Activated naive CD4-positive, alpha-beta T cell treated with anti-CD3 and anti-CD28 coated beads, Interleukin-2, amount 50 U/mL, for 72 hours (primary cell): ENCODE measurements at places on chromosomes 16 and 17.

GRCh38 chr16:85300406-85300968 lies 188.2 kb upstream of the CIBAR2 start:
- no peak for DNase-seq

DNA sequence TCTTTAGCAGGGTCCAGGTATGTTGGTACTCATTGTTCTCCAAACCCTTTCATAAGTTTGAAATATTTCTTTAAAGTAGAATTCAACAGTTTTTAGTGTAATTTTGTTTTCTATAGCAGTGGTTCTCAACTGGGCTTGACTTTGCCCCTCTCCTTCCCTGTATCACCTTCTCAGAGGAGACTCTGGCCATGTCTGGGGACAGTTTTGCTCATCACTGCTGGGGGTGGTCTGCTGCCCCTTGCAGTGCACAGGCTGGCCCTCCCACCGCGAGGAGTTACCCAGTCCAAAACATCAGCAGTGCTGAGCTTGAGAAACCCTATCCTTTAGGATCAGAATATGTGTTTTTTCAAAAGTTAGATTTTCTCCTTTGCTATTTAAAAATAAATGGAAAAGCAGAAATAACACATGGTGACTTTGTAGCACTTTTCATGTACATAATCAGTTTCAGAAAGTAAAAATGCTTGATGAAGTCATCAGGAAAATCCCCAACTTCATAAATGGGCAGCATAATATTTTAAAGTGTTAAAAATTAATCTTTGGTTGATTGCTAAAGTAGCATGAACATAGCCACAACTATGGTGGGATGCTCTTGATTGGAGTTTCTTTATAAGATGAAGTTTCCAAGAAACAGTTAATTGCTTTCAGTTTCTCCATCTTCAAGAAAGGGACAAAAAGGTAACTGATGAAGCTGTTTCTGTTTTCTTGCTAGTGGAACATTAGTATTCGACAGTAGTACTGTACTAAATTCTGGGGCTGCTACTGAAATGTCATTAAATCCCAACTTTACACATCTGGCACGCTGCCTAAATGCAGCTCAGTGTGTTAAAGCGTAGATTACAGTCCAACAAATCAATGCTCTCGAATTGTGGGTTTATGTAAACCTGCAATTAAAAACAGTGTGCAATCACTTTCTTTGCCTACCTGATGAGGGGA lies 70.3 kb downstream of the NETO2 start:
- DNase-seq = no peak

DNA sequence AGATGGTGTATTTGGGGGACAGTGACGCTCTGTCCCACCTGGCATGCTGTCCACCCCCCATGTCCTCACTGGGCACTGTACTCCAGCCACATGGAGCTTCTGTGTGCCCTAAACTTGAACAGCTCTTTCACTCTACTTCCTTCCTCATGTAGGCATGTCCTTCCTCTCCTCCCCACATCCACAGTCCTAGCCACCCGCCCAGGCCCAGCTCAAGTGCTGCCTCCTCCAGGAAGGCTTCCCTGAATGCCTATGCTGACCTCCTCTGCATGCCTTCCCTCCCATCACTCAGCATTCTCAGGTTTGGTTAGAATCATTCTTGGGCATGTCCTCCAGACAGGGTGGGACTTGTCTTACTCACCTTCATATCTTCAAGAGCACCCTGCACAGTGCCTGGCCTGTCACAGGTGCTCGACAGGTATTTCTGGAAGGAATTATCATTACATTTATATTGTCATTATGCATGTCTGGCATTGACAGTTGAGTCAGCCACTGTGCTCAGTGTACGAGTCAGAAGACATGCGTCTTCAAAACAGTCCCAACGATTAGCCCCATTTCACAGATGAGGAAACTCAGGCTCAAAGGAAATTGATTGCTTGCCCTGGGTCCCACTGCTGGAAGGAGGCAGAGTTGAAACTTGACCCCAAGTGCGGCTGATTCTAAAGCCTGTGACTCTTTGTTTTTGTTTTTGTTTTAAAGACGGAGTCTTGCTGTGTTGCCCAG lies 42.1 kb upstream of the TOB1 start:
- no peak for DNase-seq

- no peak for DNase-seq
These were observed 119.0 kb upstream of the LHX1 start for GRCh38 chr17:36818134-36818825.

DNA sequence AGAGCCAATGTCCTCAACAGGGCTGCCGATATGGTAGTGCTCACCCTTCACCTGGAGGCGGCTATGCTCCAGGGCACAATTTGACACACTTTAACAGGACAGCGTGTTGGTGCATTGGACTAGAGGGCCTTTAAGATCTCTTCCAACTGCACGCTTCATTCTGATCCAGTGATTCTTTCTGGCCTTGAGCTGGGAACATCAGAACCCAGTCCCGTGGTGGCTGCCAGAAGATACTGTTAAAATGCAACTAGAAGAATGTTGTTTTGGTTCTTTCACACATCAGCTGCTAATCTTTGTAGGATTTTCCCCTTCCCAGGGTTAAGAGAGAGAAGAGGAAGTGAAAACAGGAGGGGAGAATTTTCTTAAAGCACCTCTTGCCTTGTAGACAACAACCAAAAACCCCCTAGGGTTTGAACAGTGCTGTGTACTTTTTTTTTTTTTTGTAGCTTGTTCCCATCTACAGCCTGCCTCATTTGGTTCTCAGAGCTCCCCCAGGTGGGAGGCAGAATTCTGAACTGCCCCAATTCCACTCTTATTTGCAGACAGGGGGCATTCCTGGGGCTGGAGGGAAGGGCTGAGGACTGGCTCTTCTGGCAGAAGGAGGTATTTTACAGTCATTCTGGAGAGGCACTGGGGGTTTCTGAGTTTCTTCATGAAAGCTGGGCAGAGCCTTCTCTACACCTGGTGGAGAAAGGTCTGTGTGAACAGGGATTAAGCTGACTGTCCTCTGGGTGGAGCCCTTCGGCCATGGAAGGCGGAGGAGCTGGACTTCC lies 32.4 kb downstream of the SMARCE1 start:
- no peak for DNase-seq

- no peak for DNase-seq
These were observed 76.9 kb downstream of the MRTFB start for GRCh38 chr16:14148016-14148415.

DNA sequence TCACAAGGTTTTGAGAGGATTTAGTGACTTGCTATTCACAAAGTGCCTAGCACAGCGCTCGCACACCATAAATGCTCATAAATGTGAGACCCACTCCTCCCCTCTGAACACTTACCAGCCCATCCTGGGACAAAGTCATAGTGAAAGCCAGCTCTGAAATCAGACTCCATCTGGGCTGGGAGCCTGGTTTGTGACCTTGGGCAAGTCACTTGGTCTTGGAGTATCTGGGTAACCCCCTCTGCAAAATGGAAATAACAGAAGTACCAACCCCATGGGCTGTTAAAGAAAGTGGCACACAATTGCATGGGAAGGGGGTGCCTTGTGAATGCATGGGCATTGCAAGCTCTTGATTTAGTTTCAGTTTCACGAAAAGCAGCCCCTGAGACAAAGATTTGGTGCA lies 104.7 kb upstream of the CDH5 start:
- no peak for DNase-seq

DNA sequence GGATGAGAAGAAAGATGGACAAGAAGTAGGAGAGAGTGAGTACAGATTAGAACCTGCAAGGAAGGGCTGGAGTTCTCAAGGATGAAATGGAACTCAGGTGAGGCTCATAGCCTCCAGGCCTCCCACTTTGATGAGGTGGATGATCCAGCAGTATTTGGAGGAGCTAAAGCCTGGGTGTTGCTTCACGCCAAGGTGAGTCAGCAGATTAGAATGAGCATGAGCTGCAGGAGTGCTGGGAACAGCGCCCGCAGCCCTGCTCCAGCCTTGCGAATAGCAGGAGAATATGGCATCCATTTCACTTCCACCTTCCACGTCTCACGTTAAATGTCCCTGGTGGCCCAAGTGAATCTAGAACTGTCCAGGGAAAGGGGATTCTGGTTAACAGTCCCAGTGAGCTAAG lies 94.4 kb upstream of the CPHXL start:
- DNase-seq = no peak

DNA sequence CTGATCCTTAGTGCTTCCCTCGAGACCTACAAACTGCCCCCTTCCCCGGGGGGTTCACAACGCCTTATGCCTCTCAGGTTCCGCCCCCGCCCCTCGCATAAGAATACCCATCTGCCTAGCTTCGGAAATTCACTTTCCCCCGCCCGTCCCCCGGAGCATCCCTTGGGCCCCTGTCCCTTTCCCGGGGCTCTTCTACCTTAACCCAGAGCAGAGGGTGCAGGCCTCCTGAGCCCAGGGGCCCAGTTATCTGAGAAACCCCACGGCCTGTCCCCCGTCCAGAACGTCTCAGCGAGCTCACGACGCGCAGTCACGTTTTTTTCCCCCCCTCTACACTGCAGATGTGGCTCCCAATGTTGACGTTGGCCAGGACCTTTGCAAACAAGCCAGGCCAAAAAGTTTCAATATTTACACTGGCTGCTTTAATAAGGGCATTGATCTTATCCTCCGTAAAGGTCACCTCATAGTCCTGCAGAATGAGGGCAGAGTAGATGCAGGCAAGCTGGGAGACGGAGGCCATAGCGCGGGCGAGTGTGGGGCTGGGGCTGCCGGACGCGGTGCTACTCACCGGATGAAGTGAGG lies 1.4 kb upstream of the NBR1 start:
- peak; percentile 6 for DNase-seq

DNA sequence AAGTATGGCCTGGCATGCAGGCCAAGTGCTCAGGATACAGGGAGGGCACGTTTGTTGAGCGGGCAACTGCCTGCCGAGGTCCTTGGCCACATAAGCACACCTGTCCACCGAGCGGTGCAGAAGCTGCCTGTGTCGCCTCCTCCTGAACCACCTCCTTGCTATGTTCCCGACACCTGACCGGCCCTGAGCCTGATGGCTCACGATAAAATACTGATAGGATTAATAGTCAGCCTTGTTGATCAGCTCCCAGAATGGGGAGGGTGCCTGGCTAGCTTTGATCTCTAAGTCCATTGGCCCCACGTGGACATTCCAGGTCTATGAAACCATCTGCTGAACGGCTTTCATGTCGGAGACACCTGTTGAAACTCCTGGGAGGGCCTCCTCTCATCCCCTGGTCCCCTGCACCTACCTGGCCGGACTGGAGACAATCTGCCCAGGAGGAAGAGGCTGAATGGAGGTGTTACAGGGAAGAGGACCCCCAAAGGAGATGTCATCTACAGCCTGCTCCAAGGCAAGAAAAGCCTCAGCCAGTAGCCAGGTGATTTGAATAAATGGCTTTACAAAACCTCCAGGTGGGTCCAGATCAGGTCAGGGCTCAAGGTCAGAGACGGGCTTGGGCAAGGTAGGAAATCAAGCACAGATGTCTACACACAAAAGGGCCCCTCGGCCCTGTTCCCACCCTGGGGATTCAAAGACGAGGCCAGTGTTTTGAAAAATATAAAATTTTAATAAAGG lies 33.4 kb downstream of the AXIN2 start:
- no peak for DNase-seq

- DNase-seq = no peak
These were observed 98.4 kb downstream of the MGAT5B start for GRCh38 chr17:76966486-76967181.

- DNase-seq = no peak
These were observed 20.9 kb downstream of the CASKIN2 start for GRCh38 chr17:75494326-75494877.

GRCh38 chr16:57263541-57264351 lies 18.7 kb downstream of the ARL2BP start:
- no peak for DNase-seq

GRCh38 chr16:66250686-66251431 lies 115.6 kb upstream of the CDH5 start:
- no peak for DNase-seq

GRCh38 chr17:60959696-60960095 lies 282.0 kb downstream of the BCAS3 start:
- DNase-seq = no peak

DNA sequence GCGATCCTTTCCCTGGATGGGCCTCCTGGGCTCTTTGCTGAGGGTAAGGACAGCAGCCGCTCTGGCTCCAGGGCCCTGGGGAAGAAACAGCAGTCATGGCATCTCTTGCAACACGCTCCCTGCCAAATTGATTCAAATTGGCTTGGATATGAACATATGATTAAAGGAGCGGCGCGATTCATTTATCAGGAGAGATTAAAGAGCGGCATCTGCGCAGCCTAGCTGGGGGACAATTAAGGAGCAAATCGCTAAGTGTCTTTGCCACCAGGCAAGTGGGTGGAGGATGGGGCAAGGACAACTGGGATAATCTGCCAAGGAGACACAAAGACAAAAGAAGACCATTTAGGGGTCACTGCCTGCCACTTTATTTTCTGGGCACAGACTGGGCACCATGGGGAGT lies 27.8 kb downstream of the PIPOX start:
- no peak for DNase-seq

DNA sequence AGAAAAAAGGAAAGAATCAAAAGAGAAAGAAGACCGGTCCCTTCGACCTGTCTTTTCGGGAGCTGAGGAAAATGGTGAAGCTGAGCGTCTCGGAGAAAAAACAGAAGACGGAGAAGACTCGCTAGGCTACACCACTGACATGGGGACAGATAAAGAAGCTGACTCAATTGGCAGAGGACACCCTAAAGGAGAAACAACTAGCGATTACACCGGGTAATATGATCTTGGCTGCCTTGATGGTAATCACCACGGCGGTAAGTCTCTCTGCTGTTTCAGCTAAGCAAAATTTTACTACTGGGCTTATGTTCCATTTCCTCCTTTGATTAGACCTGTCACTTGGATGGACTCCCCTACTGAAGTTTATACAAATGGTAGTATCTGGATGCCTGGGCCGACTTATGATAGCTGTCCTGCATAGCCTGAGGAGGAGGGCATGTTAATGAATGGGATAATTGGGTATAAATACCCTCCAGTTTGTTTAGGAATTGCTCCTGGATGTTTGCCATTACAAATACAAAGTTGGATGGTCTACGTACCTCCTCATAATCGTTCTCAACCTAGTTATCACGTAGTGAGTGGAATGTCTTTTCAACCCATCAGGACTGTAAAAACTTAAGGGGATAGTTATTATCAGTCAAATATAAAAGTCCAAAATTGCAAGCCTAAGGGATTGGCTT lies 24.1 kb downstream of the ALOX15B start:
- no peak for DNase-seq

DNA sequence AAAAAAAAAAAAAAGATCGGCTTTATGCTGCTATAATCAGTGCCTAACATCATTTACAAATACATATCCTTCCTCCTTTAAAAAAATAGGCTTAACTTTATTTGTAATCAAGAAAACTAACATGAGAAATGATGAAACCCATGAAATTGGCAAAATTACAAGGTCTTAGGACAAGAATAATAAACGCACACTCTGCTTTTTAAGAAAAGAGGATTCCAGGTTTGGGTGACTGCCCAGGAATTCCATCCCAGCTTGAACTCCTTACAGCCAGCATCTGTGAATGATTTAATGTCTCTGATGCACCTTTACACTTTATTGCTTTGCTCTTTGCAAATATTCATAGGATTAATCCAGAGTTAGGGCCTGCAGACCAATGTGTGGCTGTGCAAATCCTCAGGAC lies 196.0 kb downstream of the CBLN1 start:
- no peak for DNase-seq

DNA sequence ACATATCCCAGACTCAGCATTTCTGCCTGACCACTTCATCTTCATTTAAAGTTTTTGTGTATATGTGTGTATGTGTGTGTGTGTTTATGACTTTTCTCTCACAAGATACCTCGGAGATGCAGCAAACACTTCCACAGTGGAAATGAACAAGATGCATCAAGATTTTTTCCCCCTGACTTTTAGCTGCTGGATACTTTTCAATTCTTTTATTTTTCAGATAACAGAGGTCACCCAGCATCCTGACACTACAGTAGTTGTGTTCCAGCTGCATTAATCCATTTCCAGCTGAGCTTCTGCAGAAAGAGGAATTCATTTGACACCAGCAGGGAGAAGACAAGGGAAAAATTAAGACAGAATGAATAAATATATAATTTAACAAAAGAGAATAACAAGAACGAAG lies 130.2 kb upstream of the PSMD7 start:
- DNase-seq = no peak
